ENCODE measurements at places on chromosomes 12 and 14.

DNA sequence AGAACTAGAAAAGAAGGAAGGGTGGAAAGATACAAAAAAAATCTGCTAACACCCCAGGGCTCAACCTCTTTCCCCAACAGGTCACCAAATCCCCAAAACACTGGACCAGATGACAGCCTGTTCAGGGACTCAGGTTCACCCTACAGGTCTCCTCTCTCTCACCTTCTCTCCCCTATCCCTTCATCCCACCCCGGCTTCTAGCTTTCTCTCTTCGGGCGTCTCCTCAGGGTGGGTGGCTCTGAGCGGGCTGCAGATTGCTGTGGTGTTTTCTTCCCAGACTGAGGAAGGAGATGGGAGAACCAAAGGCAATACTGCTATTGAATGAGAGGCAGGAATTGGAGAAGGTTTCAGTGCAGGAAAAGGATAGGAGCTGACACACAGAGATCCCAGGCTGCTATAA, 39.3 kb downstream of the ANO2 start:
- DNase-seq = no peak

DNA sequence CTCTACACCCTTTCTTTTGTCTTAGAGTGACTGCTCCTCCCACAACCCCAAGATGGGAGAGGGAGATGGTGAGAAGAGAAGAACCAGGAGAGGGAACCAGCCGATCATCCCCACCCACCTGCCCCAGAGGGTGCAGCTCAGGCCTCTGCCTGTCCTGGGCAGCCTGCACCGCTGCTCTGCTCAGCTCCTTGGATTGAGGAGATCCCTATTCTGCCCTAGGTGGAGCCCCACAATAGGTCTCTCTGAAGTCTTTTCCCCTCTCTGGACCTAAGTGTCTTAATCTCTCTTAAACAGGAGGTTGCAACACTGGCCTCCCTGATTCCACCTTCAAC, 2.2 kb downstream of the ANKRD33 start:
- no peak for DNase-seq

GRCh38 chr14:73809391-73809790, 42.2 kb upstream of the PTGR2 start:
- DNase-seq = no peak

GRCh38 chr14:64891839-64892375, 12.2 kb upstream of the SPTB start:
- DNase-seq = peak; percentile 52

DNA sequence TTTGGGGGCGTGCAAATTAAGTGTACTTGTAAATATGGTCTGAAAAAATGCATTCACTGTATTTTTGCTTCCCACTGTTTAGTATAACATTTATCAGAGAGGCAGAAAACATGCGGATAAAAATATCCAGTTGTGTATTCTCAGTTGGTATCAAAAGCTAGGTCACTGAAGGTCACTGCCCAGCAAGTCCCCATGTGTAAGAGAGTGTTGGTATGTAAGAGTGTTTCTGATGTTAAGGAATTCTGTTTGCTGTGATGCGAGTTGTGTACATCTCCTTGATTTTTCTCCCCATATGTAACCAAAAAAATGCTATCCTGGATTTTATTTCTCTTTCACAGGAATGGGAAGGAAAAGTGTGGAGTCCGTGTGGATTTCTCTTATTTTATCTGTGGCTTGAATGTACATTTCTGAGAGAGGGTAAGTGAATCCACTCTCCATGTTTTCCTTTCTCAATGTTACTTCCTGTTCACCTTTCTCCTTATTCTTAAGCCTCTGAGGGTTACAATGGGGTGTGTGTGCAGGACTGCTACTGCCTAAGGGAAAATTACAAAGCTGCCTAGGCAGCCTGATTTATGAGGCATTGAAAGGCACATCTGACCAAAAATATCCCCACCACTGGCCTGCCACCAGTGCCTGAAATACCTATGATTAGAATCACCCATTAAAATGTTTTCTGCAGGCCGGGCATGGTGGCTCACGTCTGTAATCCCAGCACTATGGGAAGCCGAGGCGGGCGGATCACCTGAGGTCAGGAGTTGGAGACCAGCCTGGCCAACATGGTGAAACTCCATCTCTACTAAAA, 97.9 kb upstream of the USP44 start:
- DNase-seq = no peak

DNA sequence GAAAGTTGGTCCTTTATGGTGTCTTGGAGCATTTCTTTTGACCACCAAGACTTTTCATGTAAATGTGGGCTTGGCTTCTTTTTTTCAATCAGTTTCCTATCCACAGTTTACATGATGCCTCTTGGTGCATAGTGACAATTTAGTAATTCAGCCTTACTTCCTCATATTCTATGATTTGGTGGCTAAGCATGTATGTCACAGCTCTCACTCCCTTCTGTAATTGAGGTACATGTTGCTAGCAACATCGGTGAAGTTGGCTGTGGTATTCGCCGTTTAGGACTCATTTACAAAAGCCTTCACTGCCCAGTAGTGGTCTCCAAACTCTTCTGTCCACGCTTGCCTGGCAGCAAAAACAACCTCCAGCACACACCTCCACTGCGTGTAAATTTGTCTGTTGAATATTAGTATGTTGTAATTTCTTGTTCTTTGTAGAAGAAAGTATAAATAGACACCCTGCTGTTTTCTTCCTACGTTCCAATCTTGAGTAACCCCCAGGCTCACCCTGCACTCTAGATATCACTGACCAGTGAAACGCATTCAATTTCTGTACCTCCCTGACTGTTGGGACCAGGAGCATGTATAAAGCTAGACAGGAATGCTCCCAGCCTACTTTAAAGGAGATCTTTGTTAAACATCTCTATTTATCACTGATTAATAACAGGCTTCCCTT, 90.4 kb downstream of the PPP2R5C start:
- no peak for DNase-seq
